ENCODE measurements at places on chromosomes 3 and 15. TPM values are rescaled to one million over a fixed set of nuclear protein-coding genes. Genes with fewer than 3 reads are reported as not detected.

GRCh38 chr3:15563190-15563589, 38.2 kb downstream of the HACL1 start:
- peak; percentile 6 for DNase-seq

- DNase-seq: peak; percentile 91
These were observed 87.0 kb upstream of the ALDH1L1 start for GRCh38 chr3:126267169-126267975.

DNA sequence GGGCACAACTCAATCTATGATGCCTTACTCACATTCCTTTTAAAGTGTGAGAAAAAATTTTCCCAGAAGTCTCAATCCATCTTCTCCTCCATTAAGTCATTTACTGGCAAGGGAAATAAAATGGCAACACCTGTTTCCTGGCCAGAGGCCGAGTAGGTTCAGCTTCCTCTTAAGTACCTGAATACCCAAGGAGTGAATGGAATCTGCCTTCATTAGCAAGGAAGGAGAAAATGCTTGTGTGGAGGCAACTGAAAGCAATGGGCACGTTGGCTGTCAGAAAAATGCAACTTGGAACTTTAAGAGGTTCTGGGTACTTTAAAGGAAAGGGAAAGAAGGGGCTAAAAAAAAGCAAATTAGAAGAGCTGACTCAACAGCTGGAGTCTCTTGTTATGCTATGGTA, 423.6 kb upstream of the ARL6 start:
- DNase-seq: no peak

GRCh38 chr3:132236701-132237651, 80.2 kb upstream of the ACP3 start:
- no peak for DNase-seq

- DNase-seq: no peak
These were observed 113.2 kb downstream of the EPHB1 start for GRCh38 chr3:134908271-134908670.

- peak; percentile 88 for DNase-seq
These were observed 25.0 kb downstream of the CTNNB1 start for GRCh38 chr3:41224120-41224806.

- no peak for DNase-seq
These were observed 37.0 kb upstream of the CASR start for GRCh38 chr3:122146466-122146865.

- DNase-seq: peak; percentile 95
These were observed 114.0 kb downstream of the RFTN1 start for GRCh38 chr3:16399473-16399872.

- DNase-seq: no peak
These were observed 9.5 kb upstream of the FSTL1 start for GRCh38 chr3:120460181-120460790.

DNA sequence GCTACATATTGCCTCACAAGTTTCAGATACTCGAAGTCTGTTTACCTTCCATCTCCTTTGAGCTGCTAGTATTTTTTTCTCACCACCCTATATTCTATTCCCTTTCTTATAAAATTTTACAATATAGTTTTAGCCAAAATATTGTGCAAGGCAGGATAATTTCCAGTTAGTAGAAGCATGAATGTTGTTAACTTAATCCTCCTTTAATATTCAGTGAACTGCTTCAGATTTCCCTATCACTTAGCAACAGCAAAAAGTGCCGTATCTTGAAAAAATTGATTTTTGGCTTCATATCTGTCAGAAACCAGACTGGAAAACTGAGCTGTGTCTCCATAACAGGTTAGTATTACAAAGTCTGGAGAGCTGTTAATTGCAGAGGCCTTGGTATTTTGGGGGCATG, 24.0 kb downstream of the PLSCR4 start:
- no peak for DNase-seq

The ROPN1 gene
- not detected for polyA plus RNA-seq

The CMC1 gene
- polyA plus RNA-seq: 16.0 TPM

The CKMT1A gene
- polyA plus RNA-seq: not detected

The MESP2 gene
- polyA plus RNA-seq: 0.32 TPM

Measured in IMR-90 (cell line).